Neural crest cell (in vitro differentiated cells): ENCODE measurements at places on chromosomes 5 and 9. TPM values are rescaled to one million over a fixed set of nuclear protein-coding genes. Genes with fewer than 3 reads are reported as not detected.

GRCh38 chr9:112065806-112066606 lies 109.1 kb downstream of the SUSD1 start:
- no peak for DNase-seq
- peaks cover 9% of the 10 kb centered on the region for H3K4me1 ChIP-seq
- no peak overlapping the region for H3K4me3 ChIP-seq
- no peaks in the 10 kb centered on the region for H3K27me3 ChIP-seq
- no peak overlapping the region for H3K27ac ChIP-seq

- no peak overlapping the region for H3K4me3 ChIP-seq
- DNase-seq, result no peak
- H3K36me3 ChIP-seq, result no peaks in the 10 kb centered on the region
Measured at GRCh38 chr9:70408393-70409040, 5.9 kb downstream of the KLF9 start.

GRCh38 chr5:170503990-170504596 lies at the start of gene KCNIP1:
KCNIP1 (plus strand) TSS chr5:170504020.
- H3K4me3 ChIP-seq, result peak within 1 kb of the TSS; percentile 72
- H3K36me3 ChIP-seq, result no peaks in the 10 kb centered on the region
- H3K4me1 ChIP-seq, result peaks cover 21% of the 10 kb centered on the region
- DNase-seq, result peak; percentile 53
- peaks cover 52% of the 10 kb centered on the region for H3K27me3 ChIP-seq

- H3K36me3 ChIP-seq, result no peaks in the 10 kb centered on the region
- peaks cover 17% of the 10 kb centered on the region for H3K4me1 ChIP-seq
- no peak overlapping the region for H3K27ac ChIP-seq
Measured at GRCh38 chr9:126151031-126151685, 175.5 kb upstream of the MVB12B start.

- H3K4me1 ChIP-seq, result no peaks in the 10 kb centered on the region
- no peak for DNase-seq
- H3K4me3 ChIP-seq, result no peak overlapping the region
- H3K27ac ChIP-seq, result no peak overlapping the region
- no peaks in the 10 kb centered on the region for H3K27me3 ChIP-seq
Measured at GRCh38 chr5:114660791-114661190, 298.9 kb downstream of the KCNN2 start.

DNA sequence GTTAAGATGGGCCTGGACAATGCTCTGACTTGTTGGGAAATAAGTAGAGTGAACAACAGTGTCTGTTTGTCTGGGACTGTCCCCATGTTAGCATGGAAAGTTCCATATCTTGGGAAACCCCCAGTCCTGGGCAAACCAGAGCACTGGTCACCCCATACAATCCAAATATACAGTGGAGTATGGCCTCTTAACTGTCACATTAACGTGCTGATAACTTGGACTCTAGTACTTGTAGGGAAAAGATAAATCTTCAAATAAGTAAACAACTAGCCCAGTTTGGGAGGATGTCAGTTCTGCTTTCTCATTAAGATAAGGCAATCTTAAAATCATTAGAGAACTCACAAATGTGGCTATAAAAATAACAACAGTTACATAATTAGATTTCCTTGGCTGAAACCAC lies 47.6 kb upstream of the JAK2 start:
- no peaks in the 10 kb centered on the region for H3K4me1 ChIP-seq
- no peaks in the 10 kb centered on the region for H3K36me3 ChIP-seq
- no peak for DNase-seq
- no peaks in the 10 kb centered on the region for H3K27me3 ChIP-seq

GRCh38 chr9:3446313-3446712 lies 79.5 kb downstream of the RFX3 start:
- no peak overlapping the region for H3K27ac ChIP-seq
- peaks cover 31% of the 10 kb centered on the region for H3K36me3 ChIP-seq
- no peak overlapping the region for H3K4me3 ChIP-seq
- peaks cover 40% of the 10 kb centered on the region for H3K4me1 ChIP-seq
- H3K27me3 ChIP-seq, result no peaks in the 10 kb centered on the region

GRCh38 chr5:139105621-139106071 lies 92.5 kb downstream of the SIL1 start:
- H3K4me1 ChIP-seq, result peaks cover 36% of the 10 kb centered on the region
- no peak overlapping the region for H3K4me3 ChIP-seq
- DNase-seq, result peak; percentile 17

GRCh38 chr9:116806075-116806474 lies 119.0 kb downstream of the TRIM32 start:
- peak; percentile 10 for DNase-seq
- H3K36me3 ChIP-seq, result no peaks in the 10 kb centered on the region
- no peak overlapping the region for H3K4me3 ChIP-seq
- H3K27me3 ChIP-seq, result peaks cover 3% of the 10 kb centered on the region

DNA sequence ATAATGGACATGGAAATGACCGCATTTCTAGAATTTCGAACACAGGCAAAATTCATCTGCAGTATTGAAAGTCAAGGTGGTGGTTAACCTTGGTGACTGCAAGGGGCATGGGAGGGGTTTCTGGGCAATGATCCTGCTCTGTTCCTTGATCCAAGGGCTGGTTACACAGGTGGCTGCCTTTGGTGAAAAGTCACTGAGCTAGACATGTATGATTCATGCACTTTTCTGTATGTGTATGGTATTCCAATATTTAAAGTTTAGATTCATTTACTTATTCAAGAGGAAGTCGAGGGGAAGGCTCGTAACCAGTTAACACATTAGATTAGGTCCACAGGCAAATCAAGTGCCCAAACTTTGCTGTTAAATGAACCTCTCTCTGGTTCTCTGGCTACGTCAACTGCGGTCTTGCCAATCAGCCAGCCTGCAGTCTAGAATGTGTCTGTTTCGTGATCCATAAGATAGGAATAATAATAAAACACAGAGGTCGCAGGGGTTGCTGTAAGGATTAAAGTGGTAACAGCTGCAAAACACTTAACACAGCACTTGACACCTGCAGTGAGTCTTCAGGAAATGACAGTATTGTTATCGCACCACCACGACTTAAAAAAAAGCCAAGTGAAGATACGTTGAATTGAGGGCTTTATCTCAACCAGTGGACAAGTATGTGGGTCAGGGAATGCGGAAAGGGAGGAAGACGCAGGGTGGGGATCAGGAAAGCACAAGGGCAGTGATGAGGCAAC lies 92.5 kb downstream of the TLE1 start:
- H3K4me1 ChIP-seq, result peaks cover 38% of the 10 kb centered on the region
- peaks cover 37% of the 10 kb centered on the region for H3K36me3 ChIP-seq
- peak overlapping the region; percentile 69 for H3K27ac ChIP-seq
- no peaks in the 10 kb centered on the region for H3K27me3 ChIP-seq

DNA sequence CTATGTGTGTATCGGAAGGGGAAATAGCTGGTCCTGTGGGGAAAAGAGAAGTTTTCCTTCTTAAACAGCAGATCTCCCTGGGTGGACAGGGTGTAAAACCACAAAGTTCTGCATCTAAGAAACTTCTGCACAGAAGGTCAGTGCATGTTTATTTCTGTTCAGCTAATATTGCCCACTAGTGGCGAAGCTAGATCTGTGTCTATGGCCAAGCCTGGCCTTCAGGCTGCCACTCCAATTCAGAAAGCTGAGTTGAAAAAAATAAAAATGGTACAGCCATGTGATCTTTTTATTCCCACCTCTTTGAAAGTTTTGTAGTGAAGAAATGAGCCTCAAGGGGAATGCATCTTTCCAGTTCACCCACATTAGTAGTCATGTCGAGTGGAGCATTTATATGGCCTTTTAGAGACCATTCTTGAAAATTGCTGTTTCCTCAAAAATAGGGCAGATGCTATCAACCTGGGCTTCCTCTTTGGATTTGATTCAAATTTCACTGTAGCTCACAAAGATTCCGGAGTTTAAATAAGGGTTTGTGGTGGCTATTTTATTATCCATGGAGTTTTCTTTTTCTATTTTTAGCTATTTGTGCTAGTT lies 488.0 kb downstream of the PRELID2 start:
- H3K27ac ChIP-seq, result no peak overlapping the region
- peak; percentile 13 for DNase-seq
- H3K36me3 ChIP-seq, result no peaks in the 10 kb centered on the region
- H3K4me3 ChIP-seq, result no peak overlapping the region
- H3K4me1 ChIP-seq, result peaks cover 8% of the 10 kb centered on the region
- H3K27me3 ChIP-seq, result no peaks in the 10 kb centered on the region

- H3K36me3 ChIP-seq, result no peaks in the 10 kb centered on the region
- H3K27me3 ChIP-seq, result peaks cover 28% of the 10 kb centered on the region
- H3K4me1 ChIP-seq, result peaks cover 28% of the 10 kb centered on the region
- H3K4me3 ChIP-seq, result no peak overlapping the region
- DNase-seq, result no peak
Measured at GRCh38 chr9:132135456-132135855, 26.4 kb upstream of the NTNG2 start.

Gene STKLD1
- total RNA-seq, result 2.8 and 2.9 TPM in 2 replicates

Gene MUSK
- total RNA-seq, result not detected in 2 replicates

Gene PRXL2C
- total RNA-seq, result 5.9 and 6.7 TPM in 2 replicates

Gene DOCK8
- total RNA-seq, result 0.58 and 0.68 TPM in 2 replicates

Gene PCDHGA10
- 18.4 and 18.5 TPM in 2 replicates for total RNA-seq
